Right ventricle myocardium superior (tissue), 1 donor: ENCODE measurements at places on chromosomes 3 and 15. TPM values are rescaled to one million over a fixed set of nuclear protein-coding genes. Genes with fewer than 3 reads are reported as not detected.

GRCh38 chr3:140719841-140720614 lies 42.2 kb downstream of the TRIM42 start:
- DNase-seq, result peak; percentile 41

GRCh38 chr15:65837301-65838294 lies 31.7 kb upstream of the RAB11A start:
- DNase-seq, result no peak

The SPRED1 gene
- total RNA-seq, result 9.8 TPM

DNA sequence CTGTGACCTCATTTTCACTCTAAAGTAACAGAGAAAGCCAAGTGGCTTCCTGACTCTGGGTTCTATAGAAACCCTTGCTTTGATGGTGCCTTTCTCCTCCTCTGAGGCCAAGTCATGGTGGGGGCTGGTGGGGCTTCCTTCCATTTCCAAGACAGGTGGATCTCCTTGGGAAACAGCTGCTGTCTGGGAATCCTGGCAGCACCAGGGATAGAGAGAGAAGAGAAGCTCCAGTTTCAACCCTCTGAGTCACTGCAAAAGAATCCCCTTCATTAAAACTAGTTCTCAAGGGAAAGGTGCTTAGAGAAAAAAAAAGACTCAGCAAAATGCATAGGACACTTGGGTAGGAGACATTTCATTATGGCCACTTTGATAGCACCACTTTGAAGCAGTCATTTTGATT lies 614.4 kb downstream of the FHIT start:
- DNase-seq, result no peak

- DNase-seq, result no peak
Measured at GRCh38 chr3:60948488-60948887, 302.8 kb downstream of the FHIT start.

DNA sequence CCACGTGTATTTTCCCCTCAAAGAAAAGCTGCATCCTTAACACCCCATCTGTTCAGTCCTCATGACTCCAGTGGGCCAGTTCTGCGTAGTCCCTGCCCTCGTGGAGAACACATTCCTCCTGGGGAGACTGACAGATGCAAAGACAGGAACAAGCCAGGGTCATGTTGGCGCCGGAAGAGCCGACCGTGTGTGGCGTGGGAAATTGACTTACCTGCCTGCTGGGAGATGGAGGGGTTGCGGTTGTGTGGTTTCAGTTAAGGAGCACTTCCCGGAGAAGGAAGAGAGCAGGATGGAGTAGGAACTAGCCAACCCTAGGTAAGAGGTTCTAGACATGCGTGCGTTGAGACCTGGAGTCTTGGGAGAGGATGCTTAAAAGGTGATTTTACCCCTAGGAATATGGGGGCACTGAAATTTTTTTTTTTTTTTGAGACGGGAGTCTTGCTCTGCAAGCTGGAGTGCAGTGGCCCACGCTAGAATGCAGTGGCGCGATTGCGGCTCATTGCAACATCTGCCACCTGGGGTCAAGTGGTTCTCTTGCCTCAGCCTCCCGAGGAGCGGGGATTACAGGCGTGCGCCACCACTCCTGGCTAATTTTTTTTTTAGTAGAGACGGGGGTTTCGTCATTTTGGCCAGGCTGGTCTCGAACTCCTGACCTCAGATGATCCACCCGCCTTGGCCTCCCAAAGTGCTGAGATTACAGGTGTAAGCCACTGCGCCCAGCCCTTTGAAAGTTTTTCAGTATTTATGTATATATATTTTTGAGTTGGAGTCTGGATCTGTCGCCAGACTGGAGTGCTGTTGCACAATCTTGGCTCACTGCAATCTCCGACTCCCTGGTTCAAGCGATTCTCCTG lies 1.4 kb downstream of the VHL start:
- no peak for DNase-seq

GRCh38 chr3:119628390-119628789 lies 30.7 kb downstream of the PLA1A start:
- DNase-seq, result no peak

The C3orf33 gene
- total RNA-seq, result 7.0 TPM

GRCh38 chr15:63939531-63940130 lies 105.9 kb upstream of the HERC1 start:
- DNase-seq, result peak; percentile 58

The SLCO2A1 gene
- 8.3 TPM for total RNA-seq

GRCh38 chr15:76812381-76812780 lies 92.8 kb downstream of the SCAPER start:
- no peak for DNase-seq

DNA sequence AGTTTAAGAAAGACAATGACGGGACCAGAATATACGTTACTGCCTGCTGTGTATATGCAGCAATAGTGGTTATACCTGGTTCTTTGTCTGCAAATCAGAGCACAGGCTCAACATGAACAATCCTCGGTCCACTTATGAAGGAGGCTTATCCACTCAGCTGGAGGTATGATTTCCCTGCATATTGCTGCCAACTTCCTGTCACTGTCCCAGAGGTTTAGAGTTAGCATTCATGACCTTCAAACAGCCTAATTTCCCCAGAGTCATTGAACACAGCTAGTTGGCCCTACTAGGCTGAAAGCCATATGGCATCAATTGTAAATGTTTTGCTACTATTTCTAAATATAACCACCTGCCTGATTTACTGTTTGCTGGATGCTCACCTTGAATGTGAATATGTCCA lies 224.9 kb upstream of the ZNF717 start:
- DNase-seq, result no peak

The ULK3 gene
- 35.8 TPM for total RNA-seq

The CD96 gene
- total RNA-seq, result 0.65 TPM

The EFCAB12 gene
- not detected for total RNA-seq

The SYNM gene
- 295 TPM for total RNA-seq

DNA sequence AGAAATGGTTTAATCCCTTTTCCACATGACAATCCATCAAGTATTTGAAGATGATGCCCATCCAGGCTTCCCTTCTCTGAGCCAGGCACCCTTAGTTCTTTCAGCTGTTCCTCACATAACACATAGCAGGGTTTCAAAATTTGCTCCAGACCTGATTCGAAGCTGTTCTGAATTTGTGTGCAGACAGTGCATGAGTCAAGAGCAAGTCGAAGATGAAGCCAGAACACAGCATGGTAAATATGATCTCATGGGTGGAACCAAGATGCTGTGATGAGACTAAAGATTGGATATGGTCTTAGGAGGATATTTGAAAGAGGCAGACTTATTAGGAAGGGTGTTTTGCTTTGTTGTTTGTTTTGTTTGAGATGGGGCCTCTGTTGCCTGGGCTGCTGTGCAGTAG lies 32.6 kb upstream of the PDE8A start:
- DNase-seq, result no peak

GRCh38 chr3:136151219-136151618 lies 44.9 kb downstream of the MSL2 start:
- DNase-seq, result no peak

The SLC22A14 gene
- total RNA-seq, result not detected
